ENCODE measurements at places on chromosomes 16 and 17.

DNA sequence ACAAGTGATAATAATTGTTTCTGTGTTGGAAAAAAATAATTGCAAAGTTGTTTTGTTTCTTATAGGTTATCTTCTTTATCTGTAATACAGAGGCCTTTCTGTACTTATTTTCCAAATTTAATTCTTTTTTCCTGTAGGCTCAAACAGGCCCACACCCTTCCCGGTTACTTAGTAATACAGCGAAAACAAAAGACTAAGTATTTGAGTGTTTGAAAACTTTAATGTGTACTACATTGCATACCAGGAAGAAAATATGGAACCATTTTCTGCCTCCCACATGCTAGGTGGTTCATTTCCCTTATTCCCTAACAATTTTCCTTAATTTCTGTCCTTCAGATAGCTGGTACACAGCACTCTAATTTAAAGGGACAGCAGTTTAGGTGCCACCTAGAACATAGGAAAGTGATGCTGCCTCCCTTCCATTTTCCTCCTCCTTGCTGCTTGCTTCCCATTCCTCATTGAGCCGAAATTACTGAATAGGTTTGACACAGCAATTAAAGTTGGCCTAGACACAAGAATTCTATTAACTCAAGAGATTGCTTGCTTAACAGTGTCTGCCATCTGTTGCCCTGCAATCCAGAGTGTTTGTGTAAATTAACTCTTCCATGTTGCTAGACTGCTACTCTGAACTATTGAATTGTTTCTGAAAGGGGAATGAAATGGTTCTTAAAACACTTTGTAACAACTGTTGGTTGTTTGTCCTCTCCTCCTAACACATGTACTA, 24.2 kb downstream of the CYB5B start:
- DNase-seq, result no peak

DNA sequence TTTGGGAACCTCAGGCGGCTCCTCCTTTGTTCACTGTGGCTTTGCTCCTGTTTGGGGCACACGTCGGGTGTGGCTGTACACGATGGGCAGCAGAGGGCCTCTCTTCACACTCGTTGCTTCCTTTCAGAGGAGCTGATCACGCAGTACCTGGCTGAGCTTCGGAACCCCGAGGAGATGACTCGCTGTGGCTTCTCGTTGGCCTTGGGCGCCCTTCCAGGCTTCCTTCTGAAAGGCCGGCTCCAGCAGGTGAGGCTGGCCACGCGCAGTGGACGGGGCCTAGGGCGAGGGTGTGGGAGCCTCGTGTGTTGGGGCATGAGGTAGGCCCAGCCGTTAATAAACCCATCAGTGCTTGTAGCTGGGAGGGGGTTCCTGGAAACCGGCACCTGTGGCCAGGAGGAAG, 85.0 kb upstream of the ZNF750 start:
- DNase-seq, result no peak

DNA sequence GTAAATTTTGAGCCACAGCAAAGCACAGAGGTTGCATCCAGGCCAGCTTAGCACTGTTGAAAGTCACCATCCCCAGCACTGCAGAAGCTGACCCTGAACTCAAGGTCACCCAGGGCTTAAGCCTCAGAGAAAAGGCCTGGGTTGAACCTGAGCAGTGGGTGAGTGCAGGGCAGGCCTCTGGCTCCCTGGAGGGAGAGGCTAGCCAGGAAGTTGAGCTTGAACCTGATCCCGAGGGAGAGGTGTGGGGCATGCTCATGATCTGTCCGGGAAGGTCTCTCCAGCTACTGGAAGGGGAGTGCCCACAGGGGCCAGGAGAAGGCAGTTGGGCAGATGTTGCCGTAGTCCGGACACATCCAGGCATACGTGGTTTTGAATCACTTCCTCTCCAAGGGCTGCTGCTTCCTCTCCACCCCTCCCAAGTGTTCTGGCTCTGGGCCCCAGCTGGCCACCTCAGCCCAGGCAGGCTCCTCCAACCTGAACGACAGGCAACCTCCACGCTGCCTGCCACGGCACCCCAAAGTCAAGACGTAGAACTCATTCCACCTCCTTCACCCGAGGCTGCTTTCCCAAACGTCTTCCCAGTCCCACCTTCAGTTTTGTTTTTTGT, 18.4 kb downstream of the CARHSP1 start:
- DNase-seq, result no peak

- DNase-seq, result no peak
These were observed 12.6 kb upstream of the SRRM2 start for GRCh38 chr16:2739625-2740430.

DNA sequence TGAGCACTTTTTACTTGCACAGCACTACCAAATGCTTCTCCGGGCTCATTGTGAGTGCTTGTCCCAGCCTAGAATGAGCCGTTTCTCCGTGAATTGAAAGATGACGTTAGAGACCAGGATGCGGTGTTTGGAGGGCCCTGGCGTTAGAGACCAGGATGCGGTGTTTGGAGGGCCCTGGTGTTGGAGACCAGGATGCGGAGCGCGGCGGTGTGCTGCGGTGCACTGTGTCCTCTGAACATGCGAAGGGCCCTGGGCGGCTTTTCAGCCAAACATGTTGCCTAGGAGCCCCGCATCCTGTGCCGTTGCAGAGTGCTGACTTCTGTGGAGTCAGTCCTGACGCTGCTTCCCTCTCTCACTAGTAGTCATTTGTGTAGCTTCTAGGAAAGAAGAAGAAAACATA, 42.7 kb downstream of the BANP start:
- no peak for DNase-seq

GRCh38 chr17:59846394-59847165, 46.2 kb downstream of the TUBD1 start:
- no peak for DNase-seq

DNA sequence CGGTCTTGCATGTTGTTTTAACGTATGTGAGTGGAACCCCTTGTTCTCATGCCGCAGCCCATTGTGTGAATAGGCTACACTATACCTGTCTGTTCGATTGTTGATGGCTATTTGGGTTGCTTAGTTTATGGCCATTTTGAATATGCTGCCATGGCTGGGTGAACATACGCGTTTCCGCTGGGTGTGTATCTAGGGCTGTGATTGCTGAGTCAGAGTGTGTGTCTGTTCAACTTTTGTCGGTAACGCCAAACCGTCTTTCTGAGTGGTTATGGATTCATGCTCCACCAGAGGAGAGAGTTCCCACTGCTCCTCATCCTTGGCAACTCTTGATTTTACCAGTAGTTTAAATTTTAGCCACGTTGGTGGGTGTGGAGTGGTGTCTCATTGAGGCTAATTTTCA, 77.0 kb downstream of the METRNL start:
- DNase-seq, result no peak

DNA sequence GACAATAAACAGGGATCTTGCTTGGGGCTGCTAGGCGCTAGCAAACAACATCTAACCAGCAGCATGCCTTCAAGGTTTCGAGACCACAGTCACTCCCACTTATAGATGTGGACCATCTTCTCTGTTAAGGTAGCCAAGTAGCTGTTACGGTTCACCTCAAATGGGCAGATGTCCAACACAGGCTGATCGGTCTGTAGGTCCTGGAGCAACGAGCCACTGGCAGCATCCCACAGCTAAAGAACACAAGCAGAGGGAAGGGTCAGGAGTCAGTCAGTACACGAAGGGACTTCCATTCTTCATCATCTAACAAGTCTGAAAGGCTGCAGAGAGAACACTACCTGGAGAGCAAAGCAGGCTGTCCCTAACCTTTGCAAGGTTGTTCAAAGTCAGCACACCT, 16.9 kb upstream of the GLG1 start:
- DNase-seq, result no peak

DNA sequence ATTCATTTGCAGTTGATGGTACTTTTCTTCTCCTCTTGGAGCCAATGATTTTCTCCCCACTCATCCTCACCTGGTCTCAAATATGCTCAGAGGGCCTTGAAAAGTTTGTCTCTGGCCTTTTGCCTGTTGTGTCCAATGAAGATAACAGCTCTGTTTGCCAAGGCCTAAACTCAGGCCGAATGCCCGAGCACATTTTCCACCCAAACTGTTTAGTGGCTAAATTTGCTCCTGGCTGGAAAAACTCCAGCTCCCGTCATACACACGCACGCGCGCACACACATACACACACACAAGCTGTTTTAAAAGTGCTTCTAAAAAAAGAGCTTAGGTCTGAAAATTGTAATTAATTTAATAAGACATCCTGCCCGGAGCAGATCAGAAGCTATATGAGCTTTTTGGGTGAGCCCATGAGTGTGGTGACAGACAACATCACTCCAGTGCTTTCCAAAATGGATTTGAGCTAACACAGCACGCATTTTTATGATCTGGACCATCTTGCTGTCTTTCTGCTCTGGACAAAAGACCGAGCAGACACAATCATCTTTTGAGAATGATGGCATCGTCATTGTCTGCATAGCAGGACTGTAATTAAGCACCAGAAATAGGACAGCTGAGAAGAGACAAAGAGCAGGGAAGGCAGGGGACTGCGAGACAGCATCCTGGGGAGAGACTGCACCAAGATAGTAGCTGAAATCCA, 48.9 kb downstream of the IRX6 start:
- DNase-seq, result no peak

DNA sequence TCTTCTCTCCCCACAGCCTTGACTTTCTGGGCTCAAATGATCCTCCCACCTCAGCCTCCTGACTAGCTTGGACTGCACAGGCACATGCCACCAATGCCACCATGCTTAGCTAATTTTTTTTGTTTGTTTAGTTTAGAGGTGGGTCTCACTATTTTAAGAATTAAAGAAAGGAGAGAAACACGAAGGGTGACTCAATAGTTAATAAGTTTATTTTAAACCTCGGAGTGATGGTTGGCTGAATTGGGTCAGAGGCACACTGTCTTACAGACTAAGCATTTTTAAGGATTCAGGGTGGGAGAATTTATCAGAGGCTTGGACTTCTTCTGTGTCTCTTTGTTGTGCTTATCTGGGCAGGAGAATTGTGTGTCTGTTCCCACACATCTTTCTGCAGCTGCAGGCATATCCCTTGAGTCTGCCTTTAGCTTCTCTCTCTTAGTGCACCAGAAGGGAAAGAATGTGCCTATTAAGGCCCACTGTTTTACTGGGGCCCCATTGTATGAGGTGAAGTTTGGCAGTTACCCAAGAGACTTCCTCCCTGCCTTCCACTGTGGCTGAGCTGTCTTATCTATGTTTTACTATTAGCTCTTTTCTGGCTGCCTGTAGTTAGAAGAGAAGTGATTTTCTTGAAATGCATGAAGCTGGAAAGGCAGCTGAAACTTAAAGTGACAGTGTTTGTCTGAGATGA, 2172.0 kb downstream of the TP53TG3F start:
- DNase-seq, result no peak

DNA sequence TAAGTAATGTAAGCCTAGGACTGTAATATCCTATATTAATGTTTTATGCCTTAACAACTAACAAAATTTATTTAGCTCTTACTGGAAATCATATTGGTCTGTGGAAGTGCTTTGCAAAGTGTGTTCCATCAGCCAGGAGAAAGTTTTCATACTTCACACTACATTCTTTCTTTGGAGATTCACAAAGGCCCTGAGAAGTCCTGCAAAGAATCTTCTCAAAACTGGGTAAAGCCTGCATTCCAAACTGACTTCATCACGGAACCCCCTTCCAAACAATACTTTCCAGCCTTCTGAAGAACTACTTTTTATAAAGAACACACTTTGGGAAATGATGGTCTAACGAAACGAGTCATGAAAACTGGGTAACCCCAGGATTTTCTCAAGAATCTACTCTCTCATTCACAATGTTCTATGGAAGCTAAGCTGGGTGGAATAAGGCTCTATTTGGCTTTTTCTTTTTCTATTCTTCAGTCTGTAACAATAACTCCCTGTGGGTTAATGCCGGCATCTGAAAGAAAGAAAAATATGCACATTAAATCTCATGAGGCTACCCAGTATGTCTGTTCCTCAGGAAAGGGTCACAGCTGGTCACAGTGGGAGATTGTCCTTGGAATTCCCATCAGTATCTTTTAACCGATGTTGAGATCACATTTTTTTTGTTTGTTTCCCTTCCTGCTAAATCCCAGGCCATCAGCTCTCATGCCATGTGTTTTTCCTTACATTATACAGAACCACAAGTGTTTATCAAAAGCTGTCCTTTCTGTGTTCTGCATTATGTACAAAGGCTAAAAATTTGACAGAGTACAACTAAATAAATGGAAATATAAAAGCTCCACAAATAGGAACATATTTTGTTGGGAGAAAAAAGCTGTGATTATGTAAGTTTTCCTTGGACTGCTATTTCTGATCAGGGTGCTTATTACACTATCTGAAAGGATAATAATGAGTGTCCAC, 12.8 kb upstream of the AKAP1 start:
- no peak for DNase-seq

DNA sequence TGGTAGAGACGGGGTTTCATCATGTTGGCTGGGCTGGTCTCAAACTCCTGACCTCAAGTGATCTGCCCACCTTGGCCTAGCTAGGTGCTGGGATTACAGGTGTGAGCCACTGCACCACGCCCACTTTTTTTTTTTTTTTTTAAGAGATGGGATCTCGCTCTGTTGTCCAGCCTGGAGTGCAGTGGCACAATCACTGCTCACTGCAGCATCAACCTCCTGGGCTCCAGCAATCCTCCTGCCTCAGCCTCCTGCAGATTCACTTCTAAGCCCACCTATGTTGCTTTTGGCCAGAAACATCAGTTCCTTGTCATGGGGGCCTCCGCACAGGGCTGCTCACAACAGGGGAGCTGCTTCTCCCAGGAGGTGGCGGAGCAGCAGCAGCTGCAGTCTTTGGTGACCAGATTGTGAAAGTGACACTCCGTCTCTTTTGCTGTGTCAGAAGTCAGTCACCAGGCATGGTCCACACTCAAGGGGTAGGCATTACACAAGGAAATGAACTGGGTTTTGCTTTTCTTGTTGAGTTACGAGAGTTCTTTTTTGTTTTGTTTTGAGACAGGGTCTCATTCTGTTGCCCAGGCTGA, 4.5 kb upstream of the NME4 start:
- no peak for DNase-seq

- no peak for DNase-seq
These were observed 9.7 kb downstream of the RHBDF2 start for GRCh38 chr17:76491271-76492122.

GRCh38 chr16:8853611-8854010, 15.2 kb downstream of the CARHSP1 start:
- no peak for DNase-seq

Measured in NCI-H2107 (cell line).